ENCODE measurements at places on chromosomes 4 and X.

DNA sequence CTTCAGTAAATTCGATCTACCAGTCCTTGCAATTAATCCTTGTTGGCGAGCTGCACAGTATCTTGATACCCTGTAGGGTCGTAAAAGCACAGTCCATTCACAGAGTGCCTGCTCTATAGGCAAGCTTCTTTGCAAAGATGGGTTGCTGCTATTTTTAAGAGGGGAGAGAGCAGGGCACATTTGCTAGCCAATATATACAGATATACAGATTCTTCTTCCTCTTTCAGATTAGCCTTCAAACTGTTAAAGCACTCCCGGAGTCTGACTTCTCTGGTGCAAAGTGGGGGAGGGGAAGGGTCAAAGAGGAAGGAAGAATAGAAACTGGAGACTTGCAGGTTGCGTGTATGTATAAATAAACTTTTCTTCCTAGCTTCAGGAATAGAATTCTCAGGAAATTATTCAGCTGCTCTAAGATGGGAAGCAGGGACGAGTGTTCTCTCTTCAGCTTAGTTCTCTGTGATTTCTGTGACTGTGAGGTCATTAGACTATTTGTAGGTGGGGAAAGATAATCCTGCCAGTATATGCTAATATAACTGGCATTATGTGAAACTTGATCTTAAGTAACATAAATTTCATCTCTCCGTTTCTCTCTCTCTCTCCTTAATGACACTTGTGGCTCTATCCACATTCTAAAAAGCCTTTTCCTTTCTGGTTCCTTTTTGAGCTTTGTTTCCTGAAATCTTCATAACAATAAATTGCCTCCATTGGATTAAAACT, at the start of gene CYSLTR1:
CYSLTR1 (minus strand) TSS at position 242 of the 717 bp plus-strand sequence. CDS start 53,865 bp downstream, outside the sequence.
- peak; percentile 83 for DNase-seq

DNA sequence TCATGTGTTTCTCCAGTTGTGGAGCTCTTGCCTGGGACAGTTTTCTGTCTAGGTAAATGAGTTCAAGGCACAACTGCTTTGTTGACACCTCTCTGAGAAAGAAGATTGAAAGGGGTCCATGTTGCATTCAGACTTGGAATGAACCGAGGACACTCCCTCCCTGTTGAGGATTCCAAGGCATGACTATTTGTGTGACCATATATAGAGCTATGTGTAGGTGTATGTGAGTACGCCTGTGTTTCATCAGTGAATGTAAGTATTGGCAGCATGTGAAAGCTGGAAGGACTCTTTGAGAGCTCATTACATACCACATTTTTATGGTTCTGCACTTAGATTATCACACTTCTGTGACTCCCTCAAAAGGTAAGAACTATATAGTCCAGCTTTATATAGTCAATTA, 3.4 kb downstream of the HEPH start:
- no peak for DNase-seq

DNA sequence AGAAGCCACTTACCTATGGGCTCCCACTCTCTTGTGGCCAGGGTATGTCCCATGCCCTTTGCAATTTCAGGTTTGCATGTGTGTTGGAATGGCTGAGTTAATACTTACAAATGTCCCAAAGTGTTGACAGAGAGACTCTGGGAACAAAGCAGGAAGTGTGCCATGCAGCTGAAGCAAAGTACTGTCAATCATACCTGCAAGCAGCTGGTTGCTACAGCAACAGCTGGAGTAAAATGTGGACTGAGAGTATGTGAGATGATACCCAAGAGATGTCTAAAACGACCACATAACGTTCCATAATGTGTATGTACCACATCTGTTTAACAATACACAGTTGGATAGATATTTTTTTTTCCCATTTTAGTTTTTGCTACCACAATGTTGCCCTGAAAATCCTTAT, 82.8 kb upstream of the CAMK2D start:
- no peak for DNase-seq

GRCh38 chrX:154429711-154430110, 1.2 kb downstream of the ATP6AP1 start:
- DNase-seq: no peak

- DNase-seq: peak; percentile 69
Observed at GRCh38 chr4:101200561-101200960, 146.8 kb downstream of the PPP3CA start.

DNA sequence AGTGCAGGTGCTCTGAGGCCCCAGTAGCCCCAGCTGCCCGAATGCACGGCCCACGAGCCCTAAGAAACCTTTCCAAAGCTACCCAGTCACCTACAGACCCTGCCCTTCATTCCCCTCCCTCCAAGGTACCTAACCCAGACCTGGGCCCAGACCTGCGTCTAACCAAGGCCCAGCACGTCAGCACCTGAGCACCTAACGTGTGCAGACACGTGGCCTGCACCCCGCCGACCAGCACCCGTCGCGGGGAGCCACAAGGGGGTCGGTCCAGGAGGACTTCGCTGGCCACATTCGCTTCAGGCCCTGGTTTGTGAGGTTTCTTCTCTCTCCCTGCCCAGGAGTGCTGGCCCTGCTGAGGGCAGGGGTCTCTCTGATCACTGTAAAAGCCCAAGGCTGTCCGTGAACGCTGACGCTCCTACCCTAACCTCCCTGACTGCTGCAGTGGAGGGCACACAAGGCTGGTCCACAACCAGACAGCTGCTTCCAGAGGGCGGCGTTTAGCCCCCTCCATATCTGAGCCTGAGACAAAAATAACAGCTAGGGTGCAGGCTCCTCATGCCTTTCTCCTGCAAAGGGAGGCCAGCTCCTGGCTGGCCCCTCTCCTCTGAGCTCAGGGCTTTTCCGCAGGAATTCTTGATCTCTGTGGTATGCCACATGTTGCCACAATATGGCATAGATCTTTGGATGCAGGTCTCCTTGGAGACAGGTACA, 31.8 kb downstream of the WDR1 start:
- DNase-seq: no peak

DNA sequence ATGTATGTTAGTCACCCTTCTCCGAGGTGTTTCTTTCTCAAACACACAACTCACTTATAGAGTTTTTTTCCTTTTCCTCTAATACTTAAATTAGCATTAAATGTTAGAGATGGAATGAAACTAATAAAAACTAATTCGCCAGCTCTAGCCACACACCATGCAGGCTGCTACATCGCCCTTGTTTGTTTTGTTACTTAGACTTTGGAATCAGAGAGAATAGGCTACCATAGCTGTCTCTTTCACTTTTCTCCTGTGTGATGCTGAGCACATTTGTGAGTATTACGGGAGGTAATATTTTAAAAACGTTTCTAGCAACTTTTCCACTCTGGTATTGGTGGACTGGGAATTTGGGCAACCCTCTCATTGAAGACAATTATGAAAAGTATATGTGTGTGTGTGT, 43.5 kb downstream of the ESX1 start:
- DNase-seq: no peak

GRCh38 chr4:67750691-67751090, 3.5 kb downstream of the GNRHR start:
- no peak for DNase-seq

DNA sequence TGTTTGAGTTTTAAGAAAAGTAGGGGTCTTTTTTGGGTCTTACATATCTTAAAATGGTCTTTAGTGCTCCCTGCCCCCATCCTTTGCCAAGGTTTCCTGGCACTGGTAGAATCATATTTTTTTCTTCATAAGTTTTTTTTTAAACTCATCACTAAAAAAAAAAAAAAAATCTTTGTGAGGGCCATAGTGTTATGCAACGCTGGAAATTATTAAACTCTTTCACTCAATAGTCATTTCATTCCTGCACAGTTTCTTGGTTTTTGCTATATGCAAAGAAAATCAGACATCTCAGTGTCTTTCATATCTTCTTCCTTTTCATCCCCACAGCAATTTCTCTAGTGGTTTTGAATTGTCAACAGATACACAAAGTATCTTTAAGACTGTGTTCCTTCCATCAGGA, 95.6 kb downstream of the TMA16 start:
- no peak for DNase-seq

DNA sequence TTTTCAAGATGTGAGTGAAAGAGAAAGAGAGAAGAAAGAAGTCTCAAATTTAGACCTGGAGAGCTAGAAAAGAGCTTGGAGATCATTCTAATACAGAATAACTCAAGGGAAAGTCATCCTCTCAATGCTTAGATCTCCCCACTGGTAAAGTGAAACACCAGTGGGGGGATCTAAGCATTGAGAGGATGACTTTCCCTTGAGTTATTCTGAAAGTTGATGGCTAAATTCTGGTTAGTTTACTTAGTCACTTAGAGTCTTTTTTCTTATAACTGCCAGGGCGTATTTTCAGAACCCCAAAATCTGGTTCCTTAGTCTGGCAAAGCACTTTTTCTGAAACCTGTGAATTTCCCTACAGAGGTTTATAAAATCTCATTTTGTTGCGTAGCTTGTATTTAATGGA, 198.6 kb downstream of the ARHGAP24 start:
- no peak for DNase-seq

- no peak for DNase-seq
Observed at GRCh38 chr4:185809533-185810071, 2.4 kb downstream of the SORBS2 start.

DNA sequence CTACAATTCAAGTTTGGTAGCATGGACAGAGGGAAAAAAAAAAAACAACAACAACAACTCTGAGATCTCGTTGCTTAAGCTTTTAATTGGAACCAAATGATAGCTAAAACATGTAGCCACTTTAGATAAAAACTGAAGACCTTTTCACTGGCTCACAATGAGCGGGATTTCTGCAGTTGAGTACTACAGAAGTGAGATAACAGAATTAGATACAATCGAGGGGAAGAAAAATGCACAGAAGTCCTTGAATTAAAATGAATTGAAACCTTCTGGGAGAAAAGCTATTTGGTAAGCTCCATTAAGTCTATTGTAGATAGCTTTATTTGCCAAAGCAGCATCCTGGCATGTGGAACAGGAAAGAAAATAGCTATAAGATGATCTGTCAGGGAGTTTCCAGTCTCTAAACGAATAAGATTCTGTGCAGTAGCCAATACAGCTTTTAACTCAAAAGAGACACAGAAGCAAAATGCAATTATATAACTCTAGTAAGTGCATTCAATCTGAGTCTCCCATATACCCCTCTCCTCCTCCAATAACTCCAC, 248.5 kb downstream of the ENOX2 start:
- DNase-seq: no peak

DNA sequence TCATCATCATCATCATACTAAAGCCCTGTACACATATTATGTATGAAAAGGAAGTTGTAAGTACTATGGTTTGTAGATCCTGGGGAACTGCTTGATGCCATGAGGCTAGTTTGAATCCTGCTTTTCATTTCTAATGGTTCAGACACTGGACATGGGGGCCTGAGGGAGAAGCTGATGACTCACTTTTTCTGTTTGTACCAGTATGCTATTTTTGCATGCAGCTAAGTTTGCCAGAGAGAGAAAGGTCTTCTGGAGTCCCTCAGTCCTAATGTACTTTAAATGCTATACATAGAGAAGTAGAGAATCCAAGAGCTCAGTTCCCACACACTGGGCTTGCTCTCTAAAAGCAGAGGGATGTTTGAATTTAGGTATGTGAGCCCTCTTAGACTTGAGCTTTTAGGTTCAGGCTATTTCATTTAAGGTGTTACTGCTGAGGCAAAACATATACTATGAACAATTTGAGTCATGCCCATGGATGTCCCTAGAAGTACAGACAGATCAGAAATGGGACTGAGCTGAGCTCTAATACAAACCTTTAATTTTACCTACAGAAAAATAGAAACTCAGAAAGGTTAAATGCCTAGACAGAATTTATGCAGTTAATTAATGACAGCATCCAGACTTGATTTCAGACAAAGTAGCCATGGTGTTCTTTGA, 17.6 kb upstream of the HS3ST1 start:
- DNase-seq: no peak

DNA sequence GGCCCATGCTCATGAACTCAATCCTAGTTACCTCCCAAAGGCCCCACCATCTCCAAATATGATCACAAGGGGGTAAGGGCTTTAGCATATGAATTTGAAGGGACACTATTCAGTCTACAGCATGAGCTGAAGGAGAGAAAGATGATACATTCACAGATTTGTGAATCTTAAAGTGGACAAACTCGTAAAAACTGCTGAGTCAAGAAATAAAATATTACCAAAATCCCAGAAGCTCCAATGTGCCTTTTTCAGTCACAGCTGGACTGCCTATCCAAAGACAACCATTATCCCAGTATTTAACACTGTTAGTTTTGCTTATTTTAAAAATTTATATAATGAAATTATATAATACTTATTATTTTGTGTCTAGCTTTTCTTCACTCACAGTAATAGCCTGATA, 109.0 kb downstream of the CXXC4 start:
- DNase-seq: no peak

GRCh38 chr4:152363086-152363485, 172.8 kb downstream of the FBXW7 start:
- DNase-seq: no peak

- no peak for DNase-seq
Observed at GRCh38 chr4:185259719-185260118, 50.3 kb downstream of the SNX25 start.

- DNase-seq: no peak
Observed at GRCh38 chrX:1528186-1528883, 8.7 kb downstream of the P2RY8 start.

- DNase-seq: peak; percentile 98
Observed at GRCh38 chr4:122577808-122578781, 42.8 kb downstream of the IL21 start.

DNA sequence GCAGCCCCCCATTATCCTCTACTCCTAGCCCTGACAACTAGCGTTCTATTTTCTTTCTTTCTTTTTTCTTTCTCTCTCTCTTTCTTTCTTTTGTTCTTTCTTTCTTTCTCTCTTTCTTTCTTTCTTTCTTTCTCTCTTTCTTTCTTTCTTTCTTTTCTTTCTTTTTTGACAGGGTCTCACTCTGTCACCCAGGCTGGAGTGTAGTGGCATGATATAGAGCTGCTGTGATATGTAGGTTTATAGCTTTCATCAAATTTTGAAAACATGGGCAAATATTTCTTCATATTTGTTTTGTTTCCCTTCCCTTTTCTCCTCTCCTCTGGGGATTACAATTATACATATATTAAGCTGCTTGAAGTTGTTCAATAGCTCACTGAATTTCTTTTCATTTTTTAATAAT, 39.1 kb upstream of the LONRF3 start:
- DNase-seq: no peak

DNA sequence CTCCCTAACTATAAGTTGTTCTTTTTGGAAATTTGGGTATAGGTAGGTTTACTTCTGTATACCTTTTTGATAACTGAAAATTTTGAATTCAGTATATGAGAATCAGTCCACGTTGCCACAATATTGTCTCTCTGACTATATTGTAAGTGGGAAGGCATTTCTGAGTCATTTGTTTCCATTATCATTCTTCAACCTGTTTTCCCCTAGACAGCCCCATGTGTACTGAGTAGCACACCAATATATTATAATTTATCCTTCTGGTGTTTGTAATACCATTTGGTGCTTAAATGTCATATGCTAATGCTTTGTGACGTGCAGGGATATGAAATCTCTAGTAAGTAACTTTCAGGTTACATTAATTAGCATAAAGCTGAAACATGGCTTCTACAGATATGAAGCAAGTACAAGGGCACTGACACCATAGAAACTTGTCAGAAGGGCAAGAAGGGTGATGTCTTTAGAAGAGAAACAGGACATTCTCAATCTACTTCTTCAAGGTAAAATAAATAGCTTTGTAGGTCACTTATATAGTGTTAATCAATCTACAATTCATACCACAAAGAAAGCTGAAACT, 27.7 kb downstream of the PAK3 start:
- no peak for DNase-seq
